BJ (cell line): ENCODE measurements at places on chromosomes 3 and 15.

GRCh38 chr3:183533412-183534132 is 21.9 kb downstream of the KLHL6 start:
- DNase-seq: no peak

GRCh38 chr3:45225465-45226205 is 452 bp downstream of the TMEM158 start:
- no peak for DNase-seq

- DNase-seq: no peak
Observed at GRCh38 chr3:7568526-7569184, 707.7 kb downstream of the GRM7 start.

GRCh38 chr3:152443212-152444023 is 174.7 kb downstream of the MBNL1 start:
- DNase-seq: no peak

DNA sequence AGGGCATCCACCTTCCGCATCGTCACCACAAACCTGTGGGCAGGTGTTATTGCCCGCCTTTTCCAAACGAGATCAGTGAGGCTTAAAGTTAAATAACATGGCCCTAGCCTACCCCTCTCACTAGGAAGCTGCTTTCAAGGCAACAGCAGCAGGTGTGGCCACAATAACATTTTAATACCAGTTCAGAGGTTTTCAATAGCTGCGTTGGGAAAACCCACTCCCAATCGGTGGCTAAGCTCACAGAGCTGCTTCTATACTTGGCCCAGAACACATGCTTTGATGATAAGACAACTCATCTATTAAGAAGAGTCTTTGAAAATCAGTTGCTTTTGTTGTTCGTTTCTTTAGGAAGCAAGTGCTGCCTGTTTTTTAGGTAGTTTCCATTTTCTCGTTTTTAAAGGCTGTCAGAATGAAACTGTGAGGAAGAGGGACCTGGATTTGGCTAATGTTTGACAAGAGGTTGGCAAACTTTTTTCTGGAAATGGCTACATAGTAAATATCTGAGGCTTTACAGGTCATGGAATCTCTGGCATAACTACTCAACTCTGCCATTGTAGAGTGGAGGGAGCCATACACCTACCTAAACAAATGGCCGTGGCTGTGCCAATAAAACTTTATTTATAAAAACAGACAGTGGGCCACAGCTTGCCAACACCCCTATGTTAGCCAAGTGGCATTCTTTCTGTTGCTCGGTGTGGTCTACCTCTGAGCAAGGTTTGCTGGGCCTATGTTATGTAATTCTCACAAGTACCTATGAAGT is 179.6 kb downstream of the FEZF2 start:
- DNase-seq: no peak

GRCh38 chr3:123202451-123202850 is 708 bp downstream of the SEC22A start:
- DNase-seq: no peak

- DNase-seq: peak; percentile 49
Observed at GRCh38 chr15:76185716-76186115, 125.6 kb downstream of the ETFA start.
